ENCODE measurements at places on chromosomes 7 and 10.

DNA sequence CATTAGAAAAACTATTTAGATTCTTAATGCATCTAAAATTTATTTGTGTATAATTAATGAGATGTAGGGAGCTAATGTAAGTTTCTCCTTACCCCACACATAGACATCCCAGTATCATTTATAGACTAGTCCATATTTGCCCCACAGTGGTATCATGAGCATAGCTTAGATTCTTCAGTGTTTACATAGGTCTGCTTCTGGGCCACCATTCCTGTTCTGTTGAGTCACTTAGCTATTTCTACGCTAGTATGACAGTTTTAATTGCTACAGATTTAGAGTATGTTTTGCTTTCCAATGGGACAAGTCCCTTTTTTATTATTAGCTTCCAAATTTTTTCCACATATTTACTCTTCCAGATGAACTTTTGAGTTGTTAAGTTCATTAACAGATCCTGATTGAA is 69.4 kb downstream of the MCMBP start:
- no peak for DNase-seq

- no peak for DNase-seq
These were observed 19.0 kb upstream of the ELFN1 start for GRCh38 chr7:1651031-1651446.

- DNase-seq: no peak
These were observed 5.7 kb downstream of the SFXN3 start for GRCh38 chr10:101036726-101037125.

DNA sequence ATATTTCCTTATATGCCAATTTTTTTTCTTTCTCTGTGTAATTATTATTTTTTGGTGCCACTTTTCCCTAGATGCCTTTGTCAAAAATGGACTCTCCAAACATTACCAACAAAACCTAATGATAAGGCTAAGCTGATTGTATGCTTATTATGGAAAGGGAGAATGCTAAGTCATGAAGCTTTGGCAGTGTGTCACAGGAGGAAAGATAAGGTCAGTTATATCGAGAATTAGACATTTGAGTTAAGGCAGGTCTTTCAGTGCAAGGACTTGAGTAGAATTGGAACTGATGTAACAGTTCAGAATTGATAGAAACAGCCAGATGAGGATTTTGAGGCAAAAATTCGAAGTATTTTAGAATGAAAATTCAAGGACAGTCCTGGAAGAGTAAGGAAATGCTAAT is 16.8 kb upstream of the MALRD1 start:
- no peak for DNase-seq

GRCh38 chr7:88150033-88150432 is 69.8 kb downstream of the SRI start:
- DNase-seq: no peak

DNA sequence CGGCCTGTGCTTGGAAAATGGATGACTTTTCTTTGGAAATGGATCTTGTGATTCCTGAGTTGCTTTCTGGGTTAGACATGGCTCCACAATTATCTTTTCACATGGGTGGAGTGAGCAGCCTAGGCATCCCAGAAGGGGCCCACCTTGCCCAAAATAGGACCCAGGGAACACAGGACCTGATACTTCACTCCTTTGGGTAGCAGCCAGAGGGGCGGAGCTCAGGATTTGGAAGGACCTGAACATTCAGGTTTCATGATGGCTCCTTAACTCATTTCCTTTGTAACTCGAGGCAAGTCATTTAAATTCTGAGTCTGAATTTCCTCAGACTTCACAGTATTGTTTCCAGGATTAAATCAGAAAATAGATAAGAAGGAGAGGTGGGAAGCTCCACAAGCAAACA is 178.3 kb upstream of the ZMIZ1 start:
- no peak for DNase-seq

GRCh38 chr7:36567699-36568451 is 156.4 kb downstream of the AOAH start:
- no peak for DNase-seq

DNA sequence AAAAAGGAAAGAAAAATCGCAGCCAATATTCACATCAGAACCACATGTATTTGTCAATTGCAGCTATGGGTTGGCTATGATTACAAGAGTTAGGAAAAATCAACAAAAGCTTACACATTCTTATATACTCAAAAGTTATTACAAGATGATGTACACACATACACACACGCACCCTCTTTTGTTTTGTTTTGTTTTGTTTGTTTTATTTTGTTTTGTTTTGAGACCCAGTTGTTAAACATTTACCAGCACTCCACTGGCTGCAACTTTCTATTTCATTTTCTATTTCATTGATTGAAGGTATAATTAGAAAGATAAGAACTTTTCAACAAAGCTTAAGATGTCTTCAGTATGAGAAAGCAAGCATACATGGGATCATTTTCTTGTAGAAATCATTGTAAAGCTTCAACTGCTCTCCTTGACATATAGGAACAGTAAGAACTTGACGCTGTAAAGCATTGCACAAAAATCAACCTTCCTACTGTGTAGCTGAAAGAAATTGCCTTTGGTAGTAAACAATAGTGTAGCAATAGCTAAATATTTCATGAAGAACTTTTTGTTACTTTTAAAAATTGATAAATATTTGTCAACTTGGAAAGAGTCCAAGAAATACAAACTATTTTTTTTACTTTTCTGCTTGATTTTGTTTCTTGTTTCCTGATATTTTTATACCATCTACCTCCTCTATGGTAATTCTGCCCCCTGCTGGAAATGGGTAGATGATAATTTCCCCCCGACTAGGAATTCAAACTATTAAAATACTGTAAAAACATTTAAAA is 205.9 kb downstream of the MBL2 start:
- DNase-seq: no peak

DNA sequence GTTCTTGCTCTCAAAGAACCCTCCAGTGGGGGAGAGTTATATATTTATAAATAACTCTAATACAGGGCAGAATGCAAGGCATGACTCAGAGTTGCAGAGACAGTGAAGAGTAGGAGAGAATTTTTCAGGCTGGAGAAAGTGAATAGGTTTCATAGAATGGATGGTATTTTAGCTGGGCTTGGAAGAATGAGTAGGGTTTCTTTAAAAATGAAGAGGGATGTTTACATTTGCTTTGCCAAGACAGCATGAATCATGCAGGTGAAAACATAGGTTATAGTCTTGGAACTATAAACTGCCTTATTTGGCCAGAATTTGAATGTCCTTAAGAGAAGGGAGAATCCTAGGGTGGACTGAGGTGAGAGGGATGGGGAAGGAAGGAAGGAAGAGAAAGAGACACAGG is 124.8 kb downstream of the CPED1 start:
- no peak for DNase-seq

- no peak for DNase-seq
These were observed 49.7 kb downstream of the MICALL2 start for GRCh38 chr7:1409555-1409954.

GRCh38 chr7:68679459-68680234 is 918.6 kb upstream of the AUTS2 start:
- DNase-seq: no peak

DNA sequence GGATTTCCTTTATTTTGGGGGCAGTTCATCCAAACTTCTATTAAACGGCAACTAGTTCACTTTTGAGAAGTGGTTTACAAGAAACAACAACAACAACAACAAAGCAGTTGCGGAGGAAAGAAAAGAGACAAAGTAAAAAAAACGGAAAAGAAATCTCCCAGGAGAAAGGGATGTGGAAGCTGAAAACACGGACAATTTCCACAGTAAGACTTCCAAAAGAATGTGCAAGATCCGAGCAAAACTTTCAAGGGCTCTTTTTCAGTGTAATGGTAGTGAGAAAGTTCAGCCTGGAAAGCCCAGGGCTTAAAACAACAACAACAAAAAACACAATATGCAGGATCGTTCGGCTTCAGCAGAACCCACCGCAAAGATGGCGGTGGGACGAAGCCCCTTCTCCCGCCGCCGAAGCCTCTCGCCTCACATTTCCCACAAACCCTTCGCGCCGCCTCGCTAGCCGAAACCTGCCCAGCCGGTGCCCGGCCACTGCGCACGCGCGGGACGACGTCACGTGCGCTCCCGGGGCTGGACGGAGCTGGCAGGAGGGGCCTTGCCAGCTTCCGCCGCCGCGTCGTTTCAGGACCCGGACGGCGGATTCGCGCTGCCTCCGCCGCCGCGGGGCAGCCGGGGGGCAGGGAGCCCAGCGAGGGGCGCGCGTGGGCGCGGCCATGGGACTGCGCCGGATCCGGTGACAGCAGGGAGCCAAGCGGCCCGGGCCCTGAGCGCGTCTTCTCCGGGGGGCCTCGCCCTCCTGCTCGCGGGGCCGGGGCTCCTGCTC is at the start of gene TNKS2:
TSS of gene TNKS2 (plus strand) at position 553 of the 775 bp plus-strand sequence. CDS start 265 bp downstream, outside the sequence.
- DNase-seq: peak; percentile 89

GRCh38 chr7:87128861-87129267 is 23.4 kb upstream of the DMTF1 start:
- no peak for DNase-seq

GRCh38 chr10:43118631-43119415 is 19.4 kb upstream of the CSGALNACT2 start:
- DNase-seq: no peak

- DNase-seq: no peak
These were observed 88.3 kb upstream of the MXI1 start for GRCh38 chr10:110118891-110119621.

DNA sequence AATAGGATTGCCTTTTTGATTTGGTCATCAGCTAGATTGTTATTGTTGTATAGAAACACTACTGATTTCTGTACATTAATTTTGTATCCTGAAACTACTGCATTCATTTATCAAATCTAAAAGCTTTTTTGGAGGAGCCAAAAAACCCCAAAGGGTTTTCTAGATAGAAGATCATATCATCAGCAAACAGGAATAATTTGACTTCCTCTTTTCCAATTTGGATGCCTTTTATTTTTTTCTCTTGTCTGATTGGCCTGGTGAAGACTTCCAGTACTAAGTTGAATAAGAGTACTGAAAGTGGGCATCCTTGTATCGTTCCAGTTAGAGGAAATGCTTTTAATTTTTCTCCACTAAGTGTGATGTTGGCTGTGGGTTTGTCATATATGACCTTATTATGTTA is 10.6 kb upstream of the ENTPD7 start:
- DNase-seq: no peak

DNA sequence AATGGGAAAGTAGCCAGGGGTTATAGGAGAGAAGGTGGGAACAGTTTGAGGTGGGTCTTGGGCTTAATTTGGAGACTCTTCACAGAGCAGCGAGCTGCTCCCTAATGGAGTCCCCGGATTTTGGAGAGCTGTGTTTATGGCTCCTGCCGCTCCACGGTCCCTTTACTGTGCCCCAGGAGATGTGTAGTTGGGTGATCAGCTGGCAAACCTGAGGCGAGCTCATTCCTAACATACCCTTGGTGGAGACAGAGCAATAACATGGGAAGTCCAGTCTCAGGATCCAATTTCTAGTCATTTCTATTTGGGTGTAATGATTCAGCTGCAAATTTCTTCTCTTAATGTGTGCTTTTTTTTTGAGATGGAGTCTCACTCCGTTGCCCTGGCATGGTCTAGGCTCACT is 1.5 kb downstream of the GARIN1A start:
- DNase-seq: no peak

DNA sequence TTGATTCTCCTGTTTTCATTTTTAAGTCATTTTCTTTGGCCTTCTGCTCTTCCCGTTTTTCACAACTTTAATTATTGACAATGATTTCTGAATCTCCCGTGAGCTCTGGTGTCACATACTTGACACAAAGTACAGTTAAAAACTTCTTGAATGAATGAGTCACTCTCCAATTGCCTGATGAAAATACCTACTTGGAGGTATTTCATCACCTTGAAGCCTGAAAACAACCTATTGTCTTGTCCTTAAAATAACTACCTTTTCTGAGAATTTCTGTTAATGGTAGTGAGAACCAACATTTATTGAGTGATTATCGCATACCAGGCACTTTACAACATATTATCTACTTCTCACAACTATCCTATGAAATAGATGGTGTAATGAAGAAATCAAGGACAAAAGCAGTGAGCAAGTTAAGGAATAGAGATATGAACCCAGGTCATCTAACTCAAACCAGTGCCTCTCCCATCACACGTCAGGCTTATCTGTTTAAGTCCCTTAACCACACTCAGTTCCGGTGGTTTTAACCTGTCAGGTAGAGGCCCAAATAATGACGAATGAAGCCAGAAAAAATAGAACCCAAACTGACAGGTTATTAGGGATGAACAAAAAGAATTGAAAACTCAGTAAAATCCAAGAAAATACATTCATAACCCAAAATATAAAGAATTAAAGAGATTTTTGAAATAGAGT is 11.6 kb downstream of the BET1 start:
- DNase-seq: no peak

- no peak for DNase-seq
These were observed 153.0 kb upstream of the FGFR2 start for GRCh38 chr10:121751191-121751760.

- no peak for DNase-seq
These were observed 29.3 kb upstream of the BTBD16 start for GRCh38 chr10:122241836-122242235.

DNA sequence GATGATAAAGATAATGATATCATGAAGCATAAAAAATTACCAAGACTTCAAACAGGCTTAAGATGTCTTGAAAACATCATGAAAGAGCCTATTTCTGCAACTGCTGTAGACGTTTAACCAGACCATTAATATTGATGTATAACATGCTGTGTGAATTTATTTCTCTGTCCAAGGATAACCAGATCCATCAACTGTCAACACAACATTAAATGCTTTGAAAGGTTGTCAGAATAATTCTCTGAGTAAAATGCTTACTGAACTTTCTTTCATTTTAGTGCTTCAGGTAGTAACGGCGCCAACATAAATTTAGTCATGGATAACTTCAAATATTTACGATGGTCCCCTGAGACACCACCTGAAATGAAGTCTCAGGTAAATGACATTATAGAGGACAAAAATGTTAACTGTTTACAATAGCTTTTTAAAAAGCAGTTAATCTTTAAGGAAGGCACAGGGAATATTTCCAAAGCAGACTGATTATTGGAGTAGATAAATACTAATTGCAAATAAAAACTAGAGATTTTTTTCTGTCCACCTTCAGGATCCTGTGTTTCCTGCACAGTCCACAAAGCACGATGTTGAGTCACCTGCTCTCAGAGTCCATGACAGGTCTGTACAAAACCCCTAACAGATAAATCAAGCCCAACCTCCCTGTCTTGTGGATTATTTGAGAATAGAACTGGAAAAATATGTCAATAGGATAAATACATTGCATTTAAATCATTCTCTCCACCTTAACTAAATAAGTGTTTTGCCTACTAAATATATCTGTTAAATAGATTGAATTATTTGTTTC is 1213.2 kb downstream of the XPNPEP1 start:
- no peak for DNase-seq

- DNase-seq: no peak
These were observed 41.6 kb downstream of the WIPF3 start for GRCh38 chr7:29847916-29848315.

- no peak for DNase-seq
These were observed 132.3 kb downstream of the PLXNA4 start for GRCh38 chr7:132443761-132444520.

Measured in stimulated activated CD8-positive, alpha-beta memory T cell treated with anti-CD3 and anti-CD28 coated beads, Interleukin-15, amount 100 ng/mL, for 24 hours (primary cell).